Stimulated activated CD8-positive, alpha-beta memory T cell treated with anti-CD3 and anti-CD28 coated beads, Interleukin-15, amount 100 ng/mL, for 24 hours (primary cell): ENCODE measurements at places on chromosomes 16 and 17.

- DNase-seq: no peak
These were observed 8.2 kb downstream of the FMNL1 start for GRCh38 chr17:45229681-45230409.

GRCh38 chr16:22270525-22270924 lies 26.7 kb upstream of the POLR3E start:
- no peak for DNase-seq

DNA sequence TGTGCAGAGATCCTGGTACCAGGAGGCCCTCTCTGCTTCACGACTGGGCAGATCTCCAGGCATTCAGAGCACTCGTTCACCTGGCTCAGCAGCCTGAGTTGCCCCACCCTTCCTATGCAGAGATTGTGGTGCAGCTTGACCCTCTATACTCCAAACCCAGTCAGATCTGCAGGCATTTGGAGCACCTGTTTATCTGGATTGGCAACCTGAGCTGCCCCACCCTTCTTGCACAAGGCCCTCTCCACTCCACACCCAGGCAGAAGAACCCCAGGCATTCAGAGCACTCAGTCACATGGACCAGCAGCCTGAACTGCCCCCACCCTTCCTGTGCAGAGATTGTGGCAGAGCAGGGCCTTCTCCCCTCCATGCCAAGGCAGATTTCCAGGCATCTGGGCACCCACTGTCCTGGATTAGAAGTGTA lies 88.4 kb upstream of the CDH5 start:
- no peak for DNase-seq

GRCh38 chr16:1537763-1538289 lies 4.4 kb downstream of the TMEM204 start:
- no peak for DNase-seq

GRCh38 chr17:78883533-78884131 lies 19.4 kb downstream of the CEP295NL start:
- DNase-seq: no peak

DNA sequence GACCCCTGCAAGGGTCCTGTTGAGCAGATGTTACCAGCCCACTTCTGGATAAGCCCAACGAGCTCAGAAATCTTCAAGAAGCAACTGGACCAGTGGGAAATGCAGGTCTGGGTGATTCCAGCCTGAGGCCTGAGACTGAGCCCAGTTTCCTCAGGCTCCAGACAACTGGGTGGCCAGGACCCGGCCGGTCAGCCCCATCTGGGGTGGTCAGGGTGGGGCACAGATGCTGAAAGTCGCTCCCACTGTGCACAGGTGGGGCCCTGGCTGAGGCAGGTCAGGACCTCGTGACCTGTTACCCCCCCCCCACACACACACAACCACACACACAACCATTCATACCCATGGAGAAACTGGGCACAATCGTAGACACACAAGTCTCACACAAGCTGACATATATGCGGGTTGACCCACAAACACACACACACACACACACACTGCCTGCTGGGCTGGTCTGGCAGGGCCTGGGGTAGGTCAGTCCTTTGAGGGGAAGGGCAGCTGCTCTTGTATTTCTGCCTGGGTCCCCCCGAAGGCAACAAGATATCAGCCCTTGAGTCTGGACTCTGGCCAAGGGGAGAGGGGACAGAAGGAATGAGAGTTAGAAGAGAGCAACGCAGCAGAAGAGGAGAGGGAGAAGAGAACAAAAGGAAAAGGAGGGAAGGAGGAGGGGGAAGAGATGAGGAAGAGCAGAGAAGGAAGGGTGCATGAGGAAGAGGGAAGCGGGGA lies 99.0 kb upstream of the CDH5 start:
- DNase-seq: no peak

DNA sequence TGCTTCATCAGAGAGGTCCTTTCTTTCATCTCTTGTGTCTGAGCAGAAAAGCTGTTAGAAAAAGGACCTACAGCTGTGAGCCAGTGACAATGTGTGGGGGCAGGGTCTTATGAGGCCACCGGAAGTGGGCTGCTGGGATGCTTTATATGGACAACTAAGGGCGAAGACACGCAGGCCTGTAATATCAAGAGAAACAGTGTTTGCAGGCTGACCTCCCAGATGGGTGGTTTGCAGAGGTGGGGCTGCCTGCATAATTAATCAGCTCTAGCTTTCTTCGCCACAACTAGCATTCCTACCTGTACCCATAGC lies 30.4 kb upstream of the SALL1 start:
- DNase-seq: no peak

GRCh38 chr16:86680162-86680561 lies 101.8 kb downstream of the FOXL1 start:
- no peak for DNase-seq
